Activated effector memory CD4-positive, alpha-beta T cell treated with Interleukin-2 at 50 U/mL for 16 hours (primary cell): ENCODE measurements at places on chromosomes 4 and X.

GRCh38 chr4:96248225-96248624, 408.3 kb downstream of the PDHA2 start:
- DNase-seq = no peak

- no peak for DNase-seq
These were observed 76.0 kb downstream of the NAT8L start for GRCh38 chr4:2135083-2135482.

DNA sequence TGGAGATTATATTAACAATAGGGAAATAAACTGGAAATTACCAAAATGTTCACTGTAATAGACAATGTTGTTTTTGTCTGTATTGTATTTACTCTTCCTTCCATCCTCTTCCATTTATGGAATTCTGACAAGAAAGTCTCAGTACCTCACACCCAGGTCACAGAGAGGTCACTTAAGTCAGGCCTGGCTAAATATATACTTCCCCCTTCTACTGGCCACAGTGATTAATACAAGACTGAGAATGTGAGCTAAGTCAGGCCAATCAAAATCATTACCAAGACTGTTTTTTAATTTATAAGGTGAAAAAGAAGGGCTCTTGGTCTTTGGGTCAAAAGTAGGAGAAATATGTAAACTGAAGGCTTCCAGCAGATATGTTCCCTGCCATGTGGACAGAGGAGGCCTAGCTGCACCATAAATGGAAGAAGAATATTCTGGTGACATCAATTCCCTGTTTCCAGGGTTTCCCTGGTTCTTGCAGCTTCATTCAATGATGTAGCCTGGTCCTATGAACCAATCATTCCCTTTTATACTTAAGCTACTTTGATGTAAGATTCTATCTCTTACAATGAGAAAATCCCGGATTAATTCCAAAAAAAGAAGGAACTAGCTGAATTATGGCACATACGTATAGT, 64.3 kb downstream of the LRBA start:
- DNase-seq = no peak

GRCh38 chr4:183344523-183345255, 22.5 kb upstream of the CLDN24 start:
- no peak for DNase-seq

- no peak for DNase-seq
These were observed 52.9 kb downstream of the TMEM150C start for GRCh38 chr4:82508806-82509428.

GRCh38 chrX:44043496-44043895, 70.3 kb upstream of the NDP start:
- DNase-seq = no peak

GRCh38 chrX:135421932-135422809, at the start of gene SMIM10L2A:
Gene SMIM10L2A, plus strand, starts transcription at chrX:135421944. Its CDS starts 188 bp downstream, at chrX:135422132.
- DNase-seq = no peak

- DNase-seq = no peak
These were observed 5.1 kb downstream of the PF4 start for GRCh38 chr4:73976716-73977115.

DNA sequence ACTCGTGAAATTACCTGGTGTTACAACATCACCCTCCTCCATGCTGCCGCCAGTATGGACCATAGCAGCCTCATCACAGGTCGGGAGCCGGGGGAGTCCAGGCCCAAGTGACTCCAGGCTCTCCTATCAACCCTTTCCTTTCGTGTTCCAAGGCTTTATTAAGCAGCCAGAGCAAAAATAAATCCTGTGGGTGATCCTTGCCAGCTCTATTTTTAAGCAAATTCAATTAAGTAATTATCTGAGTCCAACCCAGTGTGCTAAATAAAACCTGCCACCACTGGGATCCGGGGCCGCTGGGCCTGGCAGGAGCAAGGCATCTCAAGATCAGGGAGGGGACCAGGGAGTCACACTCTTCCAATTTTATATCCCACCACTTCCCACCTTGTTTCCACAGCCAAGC, 80.7 kb upstream of the PRPS1 start:
- DNase-seq = no peak

DNA sequence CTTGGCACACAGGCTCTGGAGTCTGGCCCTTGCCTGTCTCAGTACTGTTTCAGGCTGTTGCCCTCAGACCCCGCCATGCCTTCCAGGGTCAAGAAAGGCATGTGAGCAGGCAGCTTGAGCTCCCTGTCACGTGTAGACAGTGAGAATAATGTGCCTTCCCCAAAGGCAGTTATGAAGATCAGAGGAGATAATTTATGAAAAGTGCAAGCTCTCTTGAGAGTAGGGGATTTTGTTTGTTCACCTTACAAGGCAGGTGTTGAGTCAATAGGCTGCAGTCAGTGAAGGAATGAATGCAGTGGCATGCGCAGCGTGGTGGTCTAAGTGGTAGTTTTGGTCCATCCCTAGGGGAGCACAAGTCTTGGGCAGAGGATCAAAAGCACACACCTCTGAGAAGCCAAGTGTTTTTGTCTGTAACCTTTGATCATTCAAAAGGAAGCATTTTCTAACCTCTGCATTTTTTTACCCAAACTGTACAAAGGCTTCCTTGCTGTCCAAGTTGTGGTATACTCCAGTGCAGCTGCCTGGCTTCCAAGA, 14.4 kb downstream of the HADH start:
- DNase-seq = no peak

GRCh38 chr4:11151500-11151899, 277.2 kb downstream of the HS3ST1 start:
- DNase-seq = no peak

DNA sequence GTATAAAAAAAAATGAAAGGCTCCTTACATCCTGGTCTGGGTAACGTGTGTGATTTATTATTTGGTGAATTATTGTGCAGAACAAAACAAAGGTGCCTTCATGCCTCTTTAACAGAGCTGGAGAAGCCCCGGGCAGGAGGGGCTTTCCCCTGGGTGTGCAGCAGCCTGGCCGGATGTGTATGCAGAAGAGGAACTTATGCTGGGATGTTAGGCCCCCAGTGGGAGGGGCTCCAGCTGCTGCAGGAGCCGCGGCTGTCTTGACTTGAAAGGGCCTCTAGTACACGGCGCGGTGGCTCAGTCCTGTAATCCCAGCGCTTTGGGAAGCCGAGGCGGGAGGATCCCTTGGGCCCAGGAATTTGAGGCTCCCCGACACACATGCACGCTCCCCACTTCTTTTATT, 16.0 kb downstream of the CCNQ start:
- DNase-seq = peak; percentile 48
